ENCODE measurements at places on chromosomes 5 and 9. TPM values are rescaled to one million over a fixed set of nuclear protein-coding genes. Genes with fewer than 3 reads are reported as not detected.

- DNase-seq = no peak
Observed at GRCh38 chr5:147753765-147754164, 28.8 kb downstream of the JAKMIP2 start.

Gene MCIDAS
- total RNA-seq = not detected

- no peak for DNase-seq
Observed at GRCh38 chr5:1002836-1003235, 5.8 kb upstream of the NKD2 start.

Gene ADGRD2
- total RNA-seq = not detected

Gene CTNNAL1
- 47.7 TPM for total RNA-seq

Gene MTX3
- 11.2 TPM for total RNA-seq

Gene ADAMTS12
- total RNA-seq = 11.6 TPM
